ENCODE measurements at places on chromosomes 2 and 18.

DNA sequence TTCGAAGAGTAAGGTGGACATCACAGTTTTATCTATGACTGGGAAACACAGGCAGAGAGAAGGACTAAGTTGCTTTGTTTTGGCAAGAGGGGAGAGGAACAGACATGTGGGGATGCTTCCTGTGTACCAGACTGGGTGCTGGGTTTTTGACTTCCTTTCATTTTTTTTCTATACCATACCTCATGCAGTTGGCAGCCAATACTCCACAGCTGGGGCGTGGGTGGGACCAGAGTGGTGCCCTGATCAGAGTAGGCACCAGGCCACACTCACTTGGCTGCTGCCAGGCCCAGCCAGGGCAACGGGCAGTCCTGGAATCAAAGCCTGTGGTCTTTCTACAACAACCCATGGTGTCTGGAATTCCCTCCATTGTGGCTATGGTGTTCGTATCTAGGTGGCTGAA is 45.2 kb downstream of the SH3RF3 start:
- DNase-seq: no peak

GRCh38 chr2:1283871-1284270 is 129.4 kb upstream of the TPO start:
- no peak for DNase-seq

- no peak for DNase-seq
Observed at GRCh38 chr2:33042265-33042664, 95.5 kb downstream of the LTBP1 start.

DNA sequence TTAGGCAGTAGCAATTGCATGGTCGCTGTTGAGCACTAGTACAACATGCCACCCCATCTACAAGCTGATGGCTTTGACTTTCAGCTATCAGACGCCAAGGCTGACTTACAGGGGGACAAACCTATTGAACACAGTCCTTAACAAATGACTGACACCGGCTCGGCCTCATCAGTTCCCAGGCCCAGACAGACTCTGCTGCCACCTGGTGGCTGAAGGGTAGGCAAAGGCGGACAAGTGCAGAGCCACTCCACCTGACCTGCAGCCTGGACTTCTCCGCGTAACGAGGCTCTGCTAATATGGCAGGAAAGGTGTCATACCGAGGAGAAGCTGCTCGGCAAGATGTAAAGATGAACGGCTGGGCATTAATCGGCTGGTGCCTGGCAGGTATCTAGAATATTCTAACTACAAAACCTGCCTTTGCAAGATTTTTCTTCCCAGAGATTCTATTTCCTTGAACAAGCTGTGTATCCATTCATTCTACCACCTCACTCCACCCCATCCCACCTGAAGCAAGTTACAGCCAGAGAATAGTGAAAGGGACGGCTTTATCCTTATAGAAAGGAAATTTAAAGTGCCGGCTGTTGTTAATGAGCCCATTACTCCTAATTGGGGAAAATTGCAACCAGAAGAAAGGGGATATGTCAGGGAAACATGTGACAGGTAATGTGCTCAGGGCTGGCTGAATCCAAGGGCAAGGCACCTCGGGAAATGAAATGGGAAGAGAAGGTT is 67.4 kb downstream of the STEAP3 start:
- peak; percentile 66 for DNase-seq

- no peak for DNase-seq
Observed at GRCh38 chr18:58618822-58619595, 9.9 kb downstream of the ALPK2 start.

DNA sequence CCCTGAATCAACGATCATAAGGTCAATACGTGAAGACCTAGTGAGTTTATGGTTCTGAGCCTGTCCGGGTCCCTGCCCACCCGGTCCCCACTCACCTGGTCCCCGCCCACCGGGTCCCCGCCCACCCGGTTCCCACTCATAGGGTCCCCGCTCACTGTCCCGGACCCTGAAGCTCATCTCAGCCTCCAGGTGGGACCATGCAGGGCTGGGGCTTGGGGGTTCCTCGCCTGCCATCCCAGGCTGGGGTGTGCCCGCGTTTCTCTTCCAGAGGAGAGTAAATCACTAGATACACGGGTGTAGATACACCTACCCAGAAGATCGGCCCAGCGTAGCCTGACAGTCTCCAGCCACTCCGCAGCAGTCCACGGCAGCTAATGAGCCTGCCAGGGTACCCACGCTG is 131.5 kb downstream of the MBP start:
- no peak for DNase-seq

- peak; percentile 37 for DNase-seq
Observed at GRCh38 chr2:110807522-110807921, 75.1 kb downstream of the ACOXL start.

- DNase-seq: no peak
Observed at GRCh38 chr2:181376999-181377398, 80.2 kb upstream of the ITGA4 start.

DNA sequence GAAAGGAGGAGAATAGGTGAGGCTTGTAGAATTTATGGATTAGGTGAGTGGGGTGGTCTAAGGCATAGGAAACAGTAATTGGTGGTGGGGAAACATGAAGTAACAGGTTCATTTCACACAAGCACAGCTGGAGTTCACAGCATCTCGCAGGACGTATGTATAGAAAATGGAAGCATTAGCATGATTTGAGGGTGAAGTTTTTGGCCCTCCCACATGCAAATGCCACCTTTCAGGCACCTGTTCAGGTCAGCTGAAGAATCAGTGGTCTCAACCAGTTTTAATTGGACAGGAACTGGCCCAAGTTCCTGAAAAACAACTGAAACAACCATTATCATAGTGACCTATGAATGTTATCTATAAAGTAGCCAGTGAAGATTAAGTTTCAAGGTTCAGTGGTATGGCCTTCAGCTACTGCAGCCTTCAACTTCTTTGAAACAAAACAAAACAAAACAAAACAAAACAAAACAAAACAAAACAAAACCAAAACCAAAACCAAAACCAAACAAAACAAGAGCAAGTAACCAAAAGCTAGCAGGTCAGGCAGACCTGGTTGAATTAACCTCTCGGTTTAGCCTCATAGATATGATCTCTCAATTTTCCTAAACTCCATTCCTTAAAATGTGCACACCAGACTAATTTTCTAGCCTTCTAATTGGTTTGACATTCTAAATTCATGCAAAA is 102.1 kb upstream of the SPHKAP start:
- no peak for DNase-seq

- peak; percentile 53 for DNase-seq
Observed at GRCh38 chr2:132651115-132652045, 18.6 kb downstream of the LYPD1 start.

- no peak for DNase-seq
Observed at GRCh38 chr18:74946646-74947375, 262.1 kb downstream of the PTGR3 start.

DNA sequence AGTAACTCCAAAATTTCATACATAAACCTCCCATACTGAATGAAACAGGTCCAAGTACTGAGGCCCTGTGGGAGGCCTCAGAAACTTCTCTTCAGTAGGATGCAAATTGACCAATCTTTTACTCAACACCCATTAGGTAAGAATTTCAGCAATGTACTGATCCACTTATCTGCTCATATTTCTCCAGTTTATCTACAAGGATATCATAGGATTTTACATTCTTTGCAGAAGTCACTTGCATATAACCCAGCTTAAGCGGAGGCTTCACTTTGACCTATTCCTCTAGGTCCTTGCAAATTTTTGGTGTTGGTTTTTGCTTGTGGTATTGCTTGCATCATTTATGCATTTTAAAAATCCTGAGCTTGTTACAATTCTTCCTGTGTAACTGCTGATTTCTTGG is 28.8 kb upstream of the SLC3A1 start:
- peak; percentile 5 for DNase-seq

GRCh38 chr2:74199275-74199701 is 873 bp downstream of the MTHFD2 start:
- no peak for DNase-seq

DNA sequence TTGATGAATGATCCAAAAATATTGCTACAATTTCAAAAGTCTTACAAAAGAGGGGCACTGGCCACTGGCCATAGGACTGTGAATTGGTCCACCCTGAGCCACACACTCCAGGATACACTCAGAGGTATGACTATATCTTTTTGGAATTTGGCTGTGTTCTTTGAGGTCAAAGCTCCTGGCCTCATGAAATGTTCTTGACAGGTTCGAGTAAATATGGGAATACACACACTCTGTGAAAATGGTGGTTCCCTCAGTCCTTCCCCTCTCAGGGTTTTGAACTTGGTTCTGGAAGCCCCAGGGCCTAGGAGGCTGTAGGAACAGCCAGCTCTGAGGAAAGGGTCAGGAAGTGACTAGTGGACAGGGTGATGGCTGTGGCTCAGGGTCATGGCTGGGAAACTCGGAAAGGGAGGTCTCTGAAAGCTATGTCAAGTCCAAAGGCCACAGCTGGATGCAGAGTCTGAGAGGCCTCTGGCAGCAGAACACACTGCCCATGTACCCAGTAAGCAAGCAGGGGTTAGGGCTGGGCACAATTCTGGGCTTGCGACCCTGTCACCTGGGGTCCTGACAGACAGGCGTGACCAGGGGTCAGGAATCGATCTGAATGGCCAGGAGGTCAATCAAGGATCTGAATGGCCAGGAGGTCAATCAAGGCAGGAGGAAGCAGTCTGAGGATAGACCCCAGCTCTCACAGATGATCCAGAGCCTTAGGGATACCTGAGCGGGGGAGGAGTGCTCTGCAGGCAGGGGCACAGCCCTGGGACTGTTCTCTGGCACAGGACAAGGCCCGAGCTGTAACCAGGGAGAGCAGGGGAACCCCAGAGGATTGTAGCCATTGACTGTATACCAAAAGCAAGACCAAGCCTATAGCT is 223.4 kb upstream of the SMAD2 start:
- peak; percentile 44 for DNase-seq

GRCh38 chr2:25851740-25852503 is 26.4 kb downstream of the ASXL2 start:
- DNase-seq: peak; percentile 86

DNA sequence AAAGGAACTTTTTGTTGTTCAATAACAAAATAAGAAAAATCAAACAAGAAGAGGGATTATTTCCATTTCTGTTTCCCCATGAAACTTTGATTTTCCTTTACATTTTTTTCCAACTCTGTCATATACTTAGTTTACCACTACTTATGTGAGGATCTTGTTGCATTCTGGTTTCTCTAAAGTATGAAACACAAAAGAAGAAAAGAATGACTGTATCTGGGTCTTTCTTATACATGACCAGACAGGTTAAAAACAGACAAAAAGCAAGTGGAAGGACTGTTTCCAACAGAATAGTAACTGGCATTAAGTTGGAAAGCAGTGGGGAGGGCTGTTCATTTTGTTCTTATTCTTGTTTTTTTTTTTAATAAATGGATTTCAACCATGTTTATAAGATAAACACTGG is 1207.8 kb upstream of the FAM98A start:
- DNase-seq: no peak

DNA sequence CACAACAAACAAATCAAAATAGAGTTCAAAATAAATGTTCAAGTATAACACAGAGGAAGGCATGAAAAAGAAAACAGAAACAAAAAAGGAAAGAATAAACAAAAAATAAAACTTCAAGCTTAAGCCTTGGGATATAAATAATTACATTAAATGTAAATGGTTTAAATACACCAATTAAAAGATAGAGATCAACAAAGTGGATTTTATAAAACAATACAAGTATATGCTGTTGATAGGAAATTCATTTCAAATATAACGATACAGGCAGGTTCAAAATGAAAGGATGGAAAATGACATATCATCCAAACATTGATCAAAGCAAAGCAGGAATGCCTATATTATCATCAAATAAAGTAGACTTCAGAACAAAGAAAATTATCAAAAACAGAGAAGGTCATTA is 16.7 kb downstream of the EXOC6B start:
- no peak for DNase-seq

DNA sequence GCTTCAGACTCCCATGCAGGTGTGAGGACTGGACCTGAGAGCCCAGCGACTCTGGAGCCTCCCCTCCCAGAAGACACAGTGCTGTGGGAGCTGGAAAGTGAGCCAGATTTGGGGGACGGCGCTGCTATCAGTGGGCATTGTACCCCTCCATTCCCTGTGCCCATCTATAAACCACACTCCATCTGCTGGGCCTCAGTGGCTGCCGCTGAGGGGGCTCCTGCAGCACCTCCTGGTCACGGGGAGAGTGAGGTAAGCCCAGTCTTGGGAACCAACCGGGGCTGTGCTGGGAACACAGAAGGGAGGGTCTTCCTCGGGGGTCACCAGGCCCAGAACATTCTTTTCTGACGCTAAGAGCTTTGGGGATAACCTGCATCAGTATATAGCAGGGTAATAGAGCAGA is 9.5 kb downstream of the PSD4 start:
- DNase-seq: no peak

DNA sequence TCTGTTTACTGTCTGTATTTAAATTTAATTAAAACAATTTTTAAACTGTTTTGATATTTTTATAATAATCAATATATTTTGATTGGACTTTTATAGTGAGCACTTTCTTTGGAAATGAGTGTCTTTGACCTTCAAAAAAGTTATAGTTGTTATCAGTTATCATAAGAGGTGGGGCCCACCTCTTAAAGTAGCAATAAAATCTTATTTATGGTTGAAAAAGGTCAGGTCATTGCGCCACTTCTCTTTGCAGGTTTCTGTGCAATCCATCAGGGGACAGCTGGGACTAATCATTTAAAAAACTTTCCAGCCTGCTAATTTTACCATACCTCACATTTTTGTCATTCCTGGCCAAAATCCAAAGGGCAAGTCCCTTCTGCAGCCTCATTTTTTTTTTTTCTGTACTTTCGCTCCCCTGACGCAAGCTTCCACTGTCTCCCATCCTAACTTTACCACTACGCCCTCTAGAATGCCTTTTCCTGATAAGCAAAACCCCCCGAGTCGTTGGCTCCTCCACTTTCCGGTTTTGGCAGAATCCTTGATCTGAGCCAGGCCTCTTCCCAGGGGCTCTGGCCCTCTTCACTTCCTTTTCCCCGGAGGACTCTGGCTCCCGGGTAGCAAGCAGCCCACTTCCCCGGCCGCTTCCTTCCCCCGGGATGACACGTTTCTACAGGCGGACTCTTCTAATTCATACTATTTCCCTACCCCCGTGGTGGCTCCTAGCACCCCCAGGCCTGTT is 1.1 kb upstream of the SEH1L start:
- peak; percentile 98 for DNase-seq

DNA sequence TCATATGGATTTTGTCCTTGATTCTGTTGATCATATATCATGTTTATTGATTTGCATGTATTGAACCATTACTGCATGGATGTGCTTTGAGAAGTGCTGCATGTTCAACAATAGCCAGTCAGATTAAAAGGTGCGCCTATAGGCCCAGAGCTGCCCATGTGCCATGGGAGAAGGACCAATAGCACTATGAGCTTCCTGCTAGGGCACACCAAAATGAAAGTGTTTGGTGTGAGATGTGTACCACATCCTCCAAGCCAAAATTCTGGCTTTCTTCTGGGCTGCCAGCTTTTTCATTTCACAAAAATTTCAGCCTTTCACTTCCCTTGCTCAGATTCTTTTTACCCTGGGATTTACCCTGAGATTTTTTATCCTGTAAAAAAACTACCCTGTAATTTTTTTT is 34.8 kb upstream of the MMADHC start:
- DNase-seq: no peak
